Stimulated activated CD4-positive, alpha-beta T cell treated with anti-CD3 and anti-CD28 coated beads, Interleukin-15, amount 100 ng/mL, for 24 hours (primary cell): ENCODE measurements at places on chromosomes 4 and X.
A peak's percentile ranks its signal among the peaks of the same experiment; 100 is the strongest.

GRCh38 chrX:135625995-135626394 is 87.4 kb upstream of the CT45A1 start:
- DNase-seq: peak; percentile 4

DNA sequence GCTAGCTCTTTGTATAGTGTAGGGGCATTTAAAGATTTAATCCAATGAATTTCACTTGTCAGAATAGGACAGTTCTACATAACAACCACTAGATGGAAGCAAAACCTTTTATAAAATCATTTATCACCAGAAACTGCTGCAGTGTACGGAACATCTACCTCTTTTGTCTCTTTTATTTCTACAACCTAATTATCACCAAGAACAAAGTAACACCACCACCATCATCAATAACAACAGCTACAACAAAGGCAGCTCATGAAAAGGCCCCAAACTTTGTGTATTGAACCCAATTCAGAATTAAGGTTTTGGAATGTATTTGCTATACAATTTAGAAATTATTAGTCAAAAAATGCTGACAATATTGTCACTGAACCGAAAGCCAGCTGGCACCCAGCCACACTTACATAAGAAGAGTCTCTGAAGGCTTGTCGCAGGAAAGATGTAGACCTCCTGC is 260.9 kb upstream of the RPS6KA3 start:
- no peak for DNase-seq

- no peak for DNase-seq
Observed at GRCh38 chrX:105975382-105975781, 63.1 kb downstream of the SERPINA7 start.

- no peak for DNase-seq
Observed at GRCh38 chrX:10240918-10241317, 84.1 kb downstream of the CLCN4 start.

GRCh38 chr4:99885063-99885664 is 9.1 kb downstream of the LAMTOR3 start:
- peak; percentile 12 for DNase-seq

- DNase-seq: no peak
Observed at GRCh38 chrX:101676571-101676970, 16.9 kb upstream of the ARMCX2 start.

DNA sequence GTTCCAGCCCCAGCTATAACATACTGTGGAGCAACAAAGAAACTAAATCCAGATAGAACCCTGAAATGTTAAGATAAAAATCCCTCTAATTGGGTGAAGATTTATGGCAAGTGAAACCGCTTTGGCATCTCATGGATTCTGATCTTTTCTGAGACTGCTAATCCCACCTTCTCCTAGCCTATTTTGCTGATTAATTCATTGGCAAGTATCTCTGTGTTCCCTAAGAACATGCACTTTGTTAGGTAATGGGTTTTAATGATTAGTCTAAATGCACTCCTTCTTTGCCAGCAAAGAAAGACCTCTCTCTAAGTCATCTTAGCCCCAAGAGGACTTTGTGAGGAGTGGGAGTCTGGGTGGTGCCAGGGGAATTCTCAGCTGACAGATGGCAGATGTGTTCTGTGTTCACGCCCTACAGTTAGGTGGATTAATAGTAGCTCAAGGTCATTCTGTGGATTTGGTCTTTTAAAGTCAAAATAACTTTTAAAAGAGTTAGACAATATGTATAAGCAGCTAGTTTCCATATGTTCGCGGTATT is 171.3 kb downstream of the UNC5C start:
- DNase-seq: no peak

GRCh38 chrX:48590203-48591103 is 6.8 kb upstream of the WDR13 start:
- no peak for DNase-seq

DNA sequence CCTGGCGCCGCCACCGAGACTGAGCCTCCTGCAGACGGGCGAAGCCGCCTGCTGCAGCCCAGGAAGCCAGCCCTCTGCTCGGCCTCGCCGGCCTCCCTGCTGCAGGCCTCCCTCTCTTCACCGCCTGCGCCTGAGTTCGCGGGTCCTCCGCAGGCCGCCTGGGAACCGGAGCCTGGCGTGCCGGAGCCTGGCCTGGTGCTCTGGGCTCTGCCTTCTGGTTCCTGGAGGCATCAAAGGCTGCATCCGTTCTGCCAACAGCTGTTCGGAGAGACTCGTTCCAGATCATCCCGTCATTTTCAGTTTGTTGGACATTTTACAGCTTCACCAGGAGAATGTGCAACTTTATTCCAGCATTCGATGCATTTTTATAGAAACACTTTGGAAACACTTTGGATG is 178.0 kb downstream of the DCLK2 start:
- no peak for DNase-seq

DNA sequence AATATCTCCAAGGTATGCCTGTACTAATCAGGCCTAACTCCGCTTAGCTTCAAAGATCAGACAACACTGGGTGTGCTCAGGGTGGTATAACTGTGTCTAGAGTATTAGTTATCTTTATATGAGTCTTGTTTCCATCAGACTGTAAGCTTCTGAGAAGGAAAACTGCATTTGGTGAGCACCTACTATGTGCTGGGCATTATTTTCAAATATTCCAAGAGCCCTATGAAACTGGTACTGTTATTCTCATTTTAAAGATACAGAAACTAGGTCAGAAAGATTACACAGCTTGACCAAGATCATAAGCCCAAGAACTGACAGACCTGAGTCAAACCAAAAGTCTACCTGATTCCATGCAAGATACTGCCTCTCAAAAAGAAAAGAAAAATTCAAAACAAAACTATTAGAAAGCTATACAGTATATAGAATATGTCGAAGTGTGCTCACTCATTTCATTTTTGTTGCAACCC is 44.4 kb downstream of the LRBA start:
- no peak for DNase-seq

- no peak for DNase-seq
Observed at GRCh38 chr4:78061939-78062570, 4.9 kb downstream of the FRAS1 start.

DNA sequence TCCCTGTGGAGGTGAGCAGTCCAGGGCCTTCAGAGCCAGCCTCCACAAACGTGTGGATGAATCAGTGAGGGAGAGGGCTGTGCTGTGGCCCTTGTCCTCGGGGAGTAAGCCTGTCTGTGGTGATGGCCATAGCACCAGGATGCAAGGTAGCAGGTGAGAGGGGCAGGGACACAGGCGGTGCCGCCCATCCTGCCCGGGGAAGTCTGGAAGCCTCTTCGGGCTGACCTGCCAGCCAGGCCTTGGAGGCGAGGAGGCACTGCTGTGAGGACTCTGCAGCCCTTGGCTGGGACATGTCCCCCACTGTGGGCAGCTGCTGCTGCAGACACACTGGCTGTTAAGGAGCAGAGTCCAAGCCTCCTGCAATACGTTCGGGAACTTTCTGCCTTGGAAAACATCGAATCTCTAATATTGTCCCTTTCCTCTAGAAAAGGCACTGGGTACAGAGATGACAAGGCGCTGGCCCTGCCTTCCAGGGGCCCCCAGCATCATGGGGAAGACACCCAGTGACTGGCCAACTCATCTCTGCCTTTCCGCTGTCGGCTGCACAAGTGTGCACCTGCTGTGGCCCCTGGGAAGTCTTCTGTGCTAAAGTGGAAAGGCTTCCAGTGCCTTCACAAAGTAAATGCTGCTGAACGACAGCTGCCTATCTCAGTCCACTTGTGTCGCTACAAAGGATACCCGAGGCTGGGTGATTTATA is 101.4 kb downstream of the ADRA2C start:
- no peak for DNase-seq

DNA sequence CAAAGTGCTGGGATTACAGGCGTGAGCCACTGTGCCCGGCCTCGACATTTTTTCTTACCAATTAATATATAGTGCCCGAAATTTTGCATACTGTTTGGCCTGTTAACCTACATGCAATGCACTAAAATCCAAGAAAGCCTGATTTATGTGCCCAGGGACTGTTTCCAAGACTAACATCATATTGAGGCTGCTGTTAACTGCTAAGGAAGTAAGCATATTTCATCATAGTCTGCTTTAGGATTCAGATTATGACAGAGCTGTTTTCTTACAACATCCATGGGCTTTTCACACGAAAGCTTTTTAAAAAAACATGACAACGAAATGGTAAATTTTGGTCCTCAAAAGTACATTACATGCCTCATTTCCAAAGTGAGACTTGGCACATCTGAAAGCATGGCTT is 84.4 kb downstream of the STOX2 start:
- DNase-seq: no peak

DNA sequence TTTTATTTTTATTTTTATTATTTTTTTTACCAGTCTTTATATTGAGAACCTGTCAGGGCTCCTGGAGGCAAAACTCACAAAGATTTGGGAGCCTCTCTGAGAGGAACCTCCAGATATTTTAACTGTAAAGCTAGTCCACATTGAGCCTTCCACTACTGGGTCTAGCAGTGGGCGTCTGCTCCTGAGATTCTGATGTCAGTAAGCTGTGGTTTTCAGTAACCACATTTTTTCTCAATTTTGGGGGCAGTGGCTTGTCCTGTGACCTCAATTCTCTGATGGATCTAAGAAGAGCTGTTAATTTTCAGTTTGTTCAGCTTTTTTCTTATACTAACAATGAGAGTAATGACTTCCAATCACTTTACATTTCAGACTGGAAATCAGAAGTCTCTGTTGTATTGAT is 23.6 kb upstream of the GPRASP1 start:
- DNase-seq: no peak

DNA sequence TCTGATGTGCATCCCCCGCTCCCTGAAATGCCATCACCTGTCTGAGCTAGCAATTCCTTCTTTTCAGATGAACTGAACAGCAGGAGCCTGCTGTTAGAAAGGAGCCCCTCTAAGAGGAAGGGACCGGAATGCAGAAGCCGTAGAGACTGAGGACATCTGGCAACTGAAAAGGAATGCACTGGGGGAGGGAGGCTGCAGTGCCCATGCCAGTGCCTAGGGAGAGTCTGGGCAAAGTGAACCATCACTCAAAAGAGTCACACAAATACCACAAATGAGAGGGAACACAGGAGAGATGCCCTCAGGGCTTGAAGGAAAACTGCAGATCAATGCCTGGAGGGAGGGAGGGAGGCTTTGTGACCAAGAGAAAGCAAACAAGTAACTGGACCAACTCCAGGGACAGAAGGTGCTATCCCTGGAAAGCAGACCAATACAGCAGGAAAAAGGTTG is 93.9 kb upstream of the CBR4 start:
- no peak for DNase-seq

DNA sequence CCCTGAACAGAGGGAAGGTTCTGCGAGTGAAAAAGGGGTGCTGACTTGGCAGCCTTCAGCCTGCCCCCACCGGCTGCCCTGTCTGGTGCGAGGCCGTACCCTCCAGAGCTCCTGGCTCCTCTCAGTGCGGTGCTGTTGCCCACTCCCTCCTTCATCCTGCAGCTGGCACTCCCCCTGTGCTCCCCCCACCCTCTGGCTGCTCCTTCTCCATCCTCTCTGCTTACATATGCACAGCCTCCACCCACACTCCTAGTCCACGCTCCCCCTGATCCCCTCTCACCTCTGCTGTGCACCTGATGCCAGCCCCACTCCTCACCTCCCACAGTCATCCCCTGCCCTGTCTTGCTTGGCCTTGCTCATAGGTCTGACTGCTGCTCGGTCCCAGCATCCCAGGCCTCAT is 9.9 kb downstream of the MAN2B2 start:
- DNase-seq: no peak

DNA sequence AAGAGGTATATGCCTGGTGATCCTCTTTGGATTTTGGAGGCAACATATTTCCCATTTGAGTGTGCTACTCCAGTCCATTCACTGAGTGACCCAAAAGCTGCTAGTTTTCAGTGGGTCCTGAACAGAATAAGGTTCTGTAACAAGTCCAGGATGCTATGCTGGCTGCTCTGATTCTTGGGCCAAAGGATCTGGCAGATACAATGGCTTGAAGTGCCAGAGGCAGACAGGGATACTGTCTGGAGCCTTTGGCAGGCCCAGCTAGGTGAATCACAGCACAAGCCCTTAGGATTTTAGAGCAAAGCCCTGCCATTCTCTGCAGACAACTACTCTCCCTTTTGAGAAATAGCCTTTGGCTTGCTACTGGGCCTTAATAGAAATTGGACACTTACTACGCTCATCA is 40.6 kb downstream of the DCHS2 start:
- DNase-seq: no peak

GRCh38 chrX:131073607-131074006 is 15.5 kb downstream of the ARHGAP36 start:
- no peak for DNase-seq

- DNase-seq: no peak
Observed at GRCh38 chr4:139207873-139208403, 30.9 kb upstream of the ELF2 start.

DNA sequence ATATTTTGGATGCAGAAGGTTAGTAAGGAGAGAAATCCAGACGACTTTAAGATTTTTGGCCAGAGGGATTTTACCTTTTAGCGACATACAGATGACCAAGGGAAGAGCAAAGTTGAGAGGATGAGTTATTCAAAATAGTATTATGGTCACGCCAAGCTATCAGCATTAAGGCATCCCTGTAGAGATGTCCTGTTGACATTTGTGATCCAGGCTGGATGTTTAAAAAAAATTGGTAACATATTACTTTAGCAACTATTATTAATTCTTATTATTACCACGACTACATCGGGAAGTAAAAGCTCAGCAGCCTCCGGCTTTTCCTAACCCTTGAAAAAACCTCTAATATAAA is 562 bp upstream of the OSTC start:
- no peak for DNase-seq

DNA sequence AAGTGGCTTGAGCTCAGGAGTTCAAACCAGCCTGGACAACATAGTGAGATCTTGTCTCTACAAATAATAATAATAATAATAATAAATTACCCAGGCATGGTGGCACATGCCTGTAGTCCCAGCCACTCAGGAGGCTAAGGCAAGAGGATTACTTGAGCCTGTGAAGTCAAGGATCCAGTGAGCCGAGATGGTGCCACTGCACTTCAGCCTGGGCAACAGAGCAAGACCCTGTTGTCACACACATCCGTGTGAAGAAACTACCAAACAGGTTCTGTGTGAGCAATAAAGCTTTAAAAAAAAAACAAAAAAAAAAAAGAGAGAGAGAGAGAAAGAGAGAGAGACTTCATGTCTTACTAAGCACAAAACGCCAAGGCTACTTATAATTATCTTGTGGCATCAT is 42.5 kb downstream of the ANOS1 start:
- no peak for DNase-seq

DNA sequence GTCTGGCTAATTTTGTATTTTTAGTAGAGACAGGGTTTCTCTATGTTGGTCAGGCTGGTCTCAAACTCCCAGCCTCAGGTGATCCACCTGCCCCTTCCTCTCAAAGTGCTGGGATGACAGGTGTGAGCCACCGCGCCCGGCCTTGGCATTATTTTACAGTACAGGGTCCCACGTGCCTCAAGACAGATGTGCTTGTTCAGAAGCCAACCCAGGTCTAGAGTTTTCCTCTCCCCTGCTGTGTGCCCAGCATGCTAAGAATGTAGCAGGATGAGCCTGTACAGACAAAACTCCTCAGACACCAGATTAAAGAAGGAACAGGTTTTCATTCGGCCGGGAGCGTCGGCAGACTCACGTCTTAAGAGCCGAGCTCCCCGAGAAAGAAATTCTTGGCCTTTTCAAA is 42.2 kb downstream of the CRLF2 start:
- no peak for DNase-seq

- DNase-seq: no peak
Observed at GRCh38 chr4:154390324-154390723, 101.3 kb downstream of the DCHS2 start.
